ENCODE measurements at places on chromosomes 2 and 18.

DNA sequence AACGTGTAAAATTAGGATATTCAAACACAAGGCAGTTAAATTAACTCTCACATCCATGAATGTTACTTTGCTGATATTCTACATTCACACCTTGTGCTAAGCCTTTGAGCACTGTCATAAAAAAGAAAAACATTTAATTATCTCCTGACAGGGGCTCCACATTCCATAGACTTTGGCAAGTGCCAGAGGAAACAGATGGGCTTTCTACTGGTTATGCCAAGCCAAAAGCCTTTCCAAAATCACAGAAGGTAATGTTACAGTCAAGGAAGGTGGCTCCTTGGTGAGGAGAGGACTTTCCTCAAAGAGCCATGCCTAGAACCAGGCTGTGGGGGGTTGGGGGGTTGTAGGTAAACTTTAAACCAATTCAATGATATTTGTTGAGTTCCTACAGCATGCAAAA, 12.4 kb downstream of the MYO5B start:
- DNase-seq, result no peak

- no peak for DNase-seq
These were observed 13.7 kb upstream of the TET3 start for GRCh38 chr2:73970850-73971471.

GRCh38 chr2:35978218-35978617, 377.4 kb upstream of the CRIM1 start:
- DNase-seq, result no peak

DNA sequence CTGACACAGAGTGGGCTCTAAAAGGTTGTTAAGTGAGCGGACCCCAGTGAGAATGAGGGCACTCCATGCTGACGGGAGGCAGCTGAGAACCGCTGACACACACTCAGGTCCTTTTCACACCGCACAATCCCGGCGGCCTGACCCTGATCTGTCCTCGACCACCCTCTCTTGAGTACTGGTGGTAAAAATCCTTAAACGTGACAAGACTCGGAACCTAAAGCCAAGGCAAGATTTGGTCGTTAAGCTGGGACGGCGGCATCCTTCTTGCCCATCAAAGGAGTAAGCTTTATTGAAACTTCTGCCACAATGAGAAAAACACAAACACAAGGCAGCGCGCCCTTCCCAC, 569 bp downstream of the TMX3 start:
- peak; percentile 63 for DNase-seq
